NCI-H1417 treated with DMSO at 0.1 percent for 48 hours (cell line): ENCODE measurements at places on chromosomes 13 and 19.

GRCh38 chr13:74730556-74731331 lies 596.5 kb upstream of the KLF12 start:
- DNase-seq = no peak

DNA sequence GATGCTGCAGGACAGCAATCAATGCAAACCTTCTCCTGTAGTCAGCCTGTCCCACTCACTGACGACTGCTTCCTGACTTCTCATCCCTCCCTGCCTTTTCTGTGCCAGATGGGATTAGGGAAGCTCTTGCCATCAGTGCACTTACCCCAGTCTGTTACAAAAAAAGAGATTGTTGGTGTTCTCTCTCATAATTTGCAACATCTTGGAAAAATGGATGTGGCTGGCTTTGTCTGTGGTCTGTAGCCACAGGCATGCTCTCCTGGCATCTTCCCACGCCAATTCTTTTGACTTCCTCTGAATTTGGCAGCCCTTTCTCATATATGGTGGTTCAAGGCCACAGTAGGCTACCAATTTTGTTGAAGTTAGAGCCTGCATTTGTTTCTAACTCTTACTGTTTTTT lies 11.6 kb upstream of the HTR2A start:
- DNase-seq = no peak

DNA sequence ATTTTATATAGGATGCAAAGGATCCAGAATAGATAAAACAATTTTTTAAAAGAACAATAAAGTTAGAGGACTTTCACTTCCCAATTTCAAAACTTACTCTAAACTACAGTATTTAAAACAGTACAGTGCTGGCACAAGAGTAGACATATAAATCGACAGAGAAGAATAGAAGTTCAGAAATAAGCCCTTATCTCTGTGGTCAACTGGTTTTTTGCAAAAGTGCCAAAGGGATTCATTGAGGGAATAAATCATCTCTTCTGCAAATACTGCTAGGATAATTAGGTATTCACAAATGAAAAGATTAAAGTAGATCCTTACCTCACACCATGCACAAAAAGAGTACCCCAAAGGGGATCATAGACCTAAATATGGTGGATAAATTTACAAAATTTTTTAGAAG lies 431.0 kb upstream of the HTR2A start:
- DNase-seq = no peak

DNA sequence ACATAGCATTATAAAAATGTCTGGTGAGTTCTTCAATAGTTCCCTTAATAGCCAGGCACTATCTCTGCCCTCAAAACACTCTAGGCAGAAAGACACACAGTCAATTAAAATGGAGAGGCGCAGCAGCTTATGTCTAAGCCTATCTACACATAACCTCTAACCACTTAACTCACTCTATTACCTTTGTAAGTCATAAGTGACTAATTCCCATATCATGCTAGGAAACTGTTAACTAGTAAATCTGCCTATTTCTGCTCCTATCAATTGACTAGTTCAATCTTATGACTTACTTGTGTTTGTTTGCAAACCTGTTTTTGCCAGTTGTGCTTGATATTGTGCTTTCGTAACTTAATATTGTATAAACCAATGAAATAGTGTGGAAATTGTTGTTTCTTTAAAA lies 3.2 kb downstream of the CCDC122 start:
- DNase-seq = no peak

DNA sequence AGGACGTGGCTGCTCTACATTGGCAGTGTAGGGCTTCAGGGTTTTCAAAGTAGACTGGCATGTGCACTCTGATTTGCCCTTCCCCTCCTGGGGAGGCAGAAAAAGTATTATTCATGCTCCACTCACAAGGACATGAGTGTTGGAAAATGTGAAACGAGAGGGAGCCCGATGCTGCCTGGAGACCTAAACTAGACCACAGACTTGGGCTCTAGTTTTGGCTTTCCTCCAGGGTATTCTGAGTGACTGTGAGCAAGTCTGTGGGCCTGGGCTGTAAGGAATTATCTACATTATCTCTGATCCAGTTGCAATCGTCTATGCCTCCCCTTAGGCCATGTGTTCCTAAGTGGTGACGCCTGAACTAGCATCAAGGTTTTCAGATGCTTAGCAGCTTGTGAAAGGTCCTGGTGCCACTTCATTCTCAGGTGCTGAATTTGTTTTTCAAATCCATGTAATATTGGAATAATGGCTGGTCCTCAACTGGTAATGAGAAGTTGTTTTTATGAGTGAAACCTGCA lies 55.0 kb downstream of the MRPL57 start:
- DNase-seq = no peak

- no peak for DNase-seq
Observed at GRCh38 chr19:43738780-43739211, 16.0 kb downstream of the SMG9 start.
